B cell (primary cell): ENCODE measurements at places on chromosomes 7 and 10. TPM values are rescaled to one million over a fixed set of nuclear protein-coding genes. Genes with fewer than 3 reads are reported as not detected.

NPTX2 gene
- polyA plus RNA-seq: 0.07 TPM in 1 of 2 replicates, not detected in the other

DNA sequence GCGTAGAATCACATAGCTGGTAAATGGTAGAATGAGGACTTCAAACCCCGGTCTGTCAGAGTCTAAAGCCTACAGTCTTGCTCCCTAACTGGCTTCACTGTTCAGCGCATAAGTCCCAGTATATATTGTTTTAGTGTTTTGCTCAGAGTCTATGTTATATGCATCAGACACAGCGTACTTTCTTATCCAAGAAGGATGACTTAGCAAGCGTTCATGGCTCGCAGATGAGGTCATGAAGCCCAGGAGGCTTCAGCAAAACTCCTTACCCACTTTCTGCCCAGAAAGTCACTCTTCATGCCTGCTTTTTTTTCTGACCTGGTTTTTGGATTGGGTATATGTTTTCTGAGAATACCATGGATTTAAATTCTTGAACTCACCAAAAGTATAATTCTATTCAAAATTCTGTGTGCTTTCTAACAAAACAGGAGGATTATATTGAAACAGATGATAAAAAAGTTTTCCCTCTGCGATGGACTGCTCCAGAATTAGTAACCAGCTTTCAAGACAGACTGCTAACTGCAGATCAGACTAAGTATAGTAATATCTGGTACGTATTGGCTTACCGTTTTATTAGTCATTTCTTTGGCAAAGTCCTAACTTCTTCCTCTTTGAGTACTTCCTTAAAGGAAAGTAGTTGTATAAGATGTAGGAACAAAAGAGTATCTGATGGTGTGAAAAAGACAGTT is 24.6 kb upstream of the BHLHA15 start:
- H3K36me3 ChIP-seq: peaks cover 6% of the 10 kb centered on the region
- H3K4me1 ChIP-seq: peaks cover 4% of the 10 kb centered on the region
- no peak overlapping the region for H3K27ac ChIP-seq
- DNase-seq: no peak
- H3K4me3 ChIP-seq: no peak overlapping the region

LRRC18 gene
- not detected in 2 replicates for polyA plus RNA-seq

DNA sequence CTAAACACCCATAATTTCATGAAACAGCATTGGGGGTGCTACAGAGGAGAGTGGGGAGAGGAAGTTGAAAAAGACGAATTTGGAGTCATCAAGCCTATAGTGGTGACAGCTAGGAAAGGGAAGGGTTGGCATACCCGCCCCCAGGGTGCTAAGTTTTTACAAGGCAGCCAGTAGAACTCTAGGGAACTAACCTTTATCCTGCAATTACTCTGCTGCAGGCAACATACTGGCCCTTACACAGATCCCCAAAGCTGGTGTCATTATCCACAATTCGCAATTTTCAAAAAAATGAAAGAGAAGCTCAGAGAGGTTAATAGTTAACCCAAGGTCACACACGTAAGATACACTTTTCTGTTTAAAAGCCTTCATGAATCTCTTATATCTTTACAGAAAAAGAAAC is 14.2 kb upstream of the SLC35B4 start:
- no peaks in the 10 kb centered on the region for H3K36me3 ChIP-seq
- no peak overlapping the region for H3K4me3 ChIP-seq
- no peak for DNase-seq
- H3K4me1 ChIP-seq: no peaks in the 10 kb centered on the region
- no peak overlapping the region for H3K27ac ChIP-seq

ZNF92 gene
- 8.2 and 10.3 TPM in 2 replicates for polyA plus RNA-seq

- H3K27ac ChIP-seq: no peak overlapping the region
- DNase-seq: no peak
- no peak overlapping the region for H3K4me3 ChIP-seq
These were observed 34.0 kb downstream of the DLD start for GRCh38 chr7:107924841-107925504.
